ENCODE measurements at places on chromosomes 12 and 14.

DNA sequence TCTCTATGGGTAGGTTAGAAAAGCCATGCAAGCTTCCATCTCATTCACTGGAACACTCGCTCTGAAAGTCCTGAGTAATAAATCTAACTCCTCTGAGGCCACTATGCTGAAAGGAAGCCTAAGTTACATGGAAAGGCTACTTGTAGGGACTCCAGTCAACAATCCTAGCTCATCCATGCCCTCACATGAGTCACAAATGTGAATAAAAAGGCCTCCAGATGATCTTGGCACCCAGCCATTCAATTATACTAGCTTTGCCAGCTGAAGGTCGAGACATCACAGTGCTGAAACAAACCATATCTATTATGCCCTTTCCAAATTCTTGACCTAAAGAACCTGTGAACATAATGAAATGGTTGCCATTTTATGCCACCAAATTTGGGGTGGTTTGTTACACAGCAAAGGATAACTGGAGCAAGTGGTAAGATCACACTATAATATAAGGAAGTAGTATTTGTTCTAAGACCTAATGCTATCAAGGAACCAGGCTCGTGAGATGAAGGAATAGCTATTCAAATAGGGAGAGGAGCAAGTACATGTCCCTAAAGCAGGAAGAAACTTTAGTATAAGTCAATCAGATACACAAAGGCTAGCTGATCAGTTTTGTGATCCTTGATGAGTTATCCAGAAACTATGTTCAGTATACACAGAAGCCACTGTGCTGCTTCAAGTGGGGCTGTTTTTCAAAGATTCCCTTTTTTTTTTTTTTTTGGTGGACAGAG is 142.1 kb downstream of the MED13L start:
- DNase-seq: no peak

GRCh38 chr12:107091381-107091780 is 2.0 kb downstream of the CRY1 start:
- no peak for DNase-seq

DNA sequence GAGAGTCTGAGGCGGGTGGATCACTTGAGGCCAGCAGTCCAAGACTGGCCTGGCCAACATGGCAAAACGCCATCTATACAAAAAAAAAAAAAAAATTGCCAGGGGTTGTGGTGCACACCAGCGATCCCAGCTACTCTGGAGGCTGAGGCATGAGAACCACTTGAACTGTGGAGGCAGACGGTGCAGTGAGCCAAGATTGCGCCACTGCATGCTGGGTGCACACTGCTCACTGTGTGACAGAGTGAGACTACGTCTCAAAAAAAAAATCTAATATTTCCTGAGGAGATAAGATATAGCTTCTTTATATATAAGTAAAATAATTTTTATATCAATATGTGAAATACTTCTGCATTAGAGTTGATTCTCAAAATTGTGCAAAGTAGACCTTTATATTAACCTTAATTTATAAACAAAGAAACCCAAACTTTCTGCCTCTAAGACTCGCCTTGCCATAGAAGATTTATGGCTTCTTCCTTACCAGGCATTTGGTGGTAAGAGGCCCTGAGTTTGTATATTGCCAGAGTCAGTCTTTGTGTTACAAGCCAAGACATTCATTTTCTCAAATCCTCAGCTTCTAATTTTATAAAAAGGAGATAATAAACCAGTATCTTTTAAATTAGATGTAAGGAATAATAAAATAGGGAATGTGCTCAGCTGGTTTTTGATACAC is 1226.7 kb downstream of the FLRT2 start:
- no peak for DNase-seq

- no peak for DNase-seq
These were observed 40.9 kb downstream of the CDK17 start for GRCh38 chr12:96359328-96359727.

DNA sequence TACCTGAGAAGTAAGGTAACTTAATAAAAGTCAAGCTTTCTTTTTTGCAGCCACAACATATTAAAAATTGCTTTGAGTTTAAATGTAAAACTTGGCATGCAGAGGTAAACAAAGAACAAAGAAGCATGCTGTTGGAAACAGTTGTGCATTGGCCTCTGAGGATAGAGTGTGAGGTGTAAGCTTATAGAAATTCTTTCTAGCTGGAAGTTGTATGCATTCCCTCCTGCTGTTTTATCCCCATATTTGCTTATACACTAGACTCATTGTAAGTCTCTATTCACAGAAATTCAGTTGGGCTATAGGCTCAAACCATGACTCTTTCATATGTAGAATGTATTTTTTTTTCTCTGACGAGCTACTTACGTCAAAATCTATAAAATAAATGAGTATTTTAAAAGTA is 316.3 kb downstream of the SLC6A15 start:
- no peak for DNase-seq

GRCh38 chr14:88815980-88816379 is 8.5 kb upstream of the TTC8 start:
- DNase-seq: no peak

DNA sequence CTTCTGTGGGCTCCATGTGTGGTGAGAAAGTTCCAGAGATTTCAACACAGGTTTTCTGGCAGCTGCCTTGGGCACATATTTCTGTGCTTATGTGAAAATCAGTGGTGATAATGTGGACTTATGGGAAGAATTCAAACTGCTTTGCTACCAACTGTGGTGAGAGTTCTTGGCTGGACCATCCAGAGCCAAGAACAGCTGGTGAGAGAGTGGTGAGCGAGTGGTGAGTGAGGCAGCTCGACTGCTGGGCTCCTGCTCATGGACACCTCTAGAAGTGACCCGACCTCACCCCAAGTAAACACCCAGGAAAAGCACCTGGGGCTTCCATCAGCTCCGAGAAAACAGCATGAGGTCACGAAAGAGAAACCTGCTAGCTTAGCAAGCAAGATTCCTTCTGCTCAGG is 106.4 kb downstream of the PIWIL1 start:
- no peak for DNase-seq

DNA sequence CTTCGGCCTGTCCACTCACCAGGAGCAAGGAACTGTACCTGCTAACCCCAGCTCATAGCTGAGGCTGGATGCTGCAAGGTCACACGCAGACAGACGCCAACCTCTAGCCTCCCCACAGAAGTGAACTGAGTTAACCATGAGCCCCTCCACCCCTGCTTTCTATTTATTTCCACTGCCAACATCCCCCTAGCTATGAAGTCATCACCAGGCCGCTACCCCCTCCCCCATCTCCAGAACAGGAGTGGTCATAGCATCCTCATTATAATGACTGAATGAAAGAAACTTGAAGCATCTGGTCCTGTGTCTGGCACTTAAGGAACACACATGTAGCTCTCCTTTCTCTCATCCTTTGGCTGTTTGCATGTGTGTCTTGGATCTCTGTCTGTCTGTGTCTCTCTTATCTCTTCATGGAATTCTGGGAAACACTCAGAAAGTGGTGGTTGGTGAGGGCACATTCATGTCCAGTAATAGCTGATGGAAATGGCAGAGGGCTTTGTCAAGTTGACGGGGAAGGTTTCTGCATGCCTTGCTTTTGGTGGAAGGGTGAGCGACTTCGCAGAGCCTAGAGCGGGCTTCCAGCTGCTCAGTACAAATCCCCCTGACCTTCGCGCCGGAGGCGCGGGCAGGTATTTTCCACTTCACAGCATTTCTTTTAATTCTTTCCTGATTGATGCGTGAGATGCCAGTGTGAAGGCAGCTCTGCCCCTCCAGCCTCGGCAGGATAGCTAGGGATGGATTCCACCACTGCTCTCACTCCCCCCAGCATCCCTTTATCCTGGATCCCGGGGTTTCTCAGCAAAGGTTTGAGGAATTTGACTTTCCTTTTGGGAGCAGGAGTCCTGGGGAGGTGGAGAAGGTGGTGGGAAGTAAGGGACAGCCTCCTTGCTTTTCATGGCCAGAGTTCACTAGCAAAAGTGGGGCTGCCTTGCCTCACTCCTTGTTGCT is 198.2 kb downstream of the CHST11 start:
- no peak for DNase-seq

DNA sequence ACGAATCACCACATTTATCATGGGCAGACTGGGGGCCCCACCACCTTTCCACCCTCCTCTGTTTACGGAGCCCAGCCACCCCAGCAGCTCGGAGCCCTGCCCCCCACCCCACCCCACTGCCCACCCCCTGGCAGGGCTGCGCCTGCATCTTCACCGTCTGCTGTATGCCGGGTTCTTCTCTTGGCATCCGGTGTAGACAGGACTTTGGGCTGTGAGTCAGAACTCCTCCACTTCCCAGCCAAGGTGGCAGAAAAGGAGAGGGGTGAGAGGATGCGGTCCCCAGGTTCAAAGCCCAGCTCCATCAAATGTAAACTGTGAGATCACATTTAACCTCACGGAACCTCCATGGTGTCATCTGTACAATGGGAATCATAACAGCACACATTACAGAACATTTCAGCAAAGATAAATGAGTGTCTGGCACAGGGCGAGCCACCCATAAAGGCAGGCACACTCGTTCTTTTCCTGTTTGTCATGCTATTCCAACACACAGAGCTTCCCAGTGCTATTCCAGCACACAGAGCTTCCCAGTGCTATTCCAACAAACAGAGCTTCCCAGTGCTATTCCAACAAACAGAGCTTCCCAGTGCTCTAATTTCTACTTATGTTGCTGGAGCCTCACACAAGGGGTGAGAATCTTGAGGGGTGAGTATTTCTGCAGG is 292.7 kb upstream of the RTL1 start:
- DNase-seq: no peak

DNA sequence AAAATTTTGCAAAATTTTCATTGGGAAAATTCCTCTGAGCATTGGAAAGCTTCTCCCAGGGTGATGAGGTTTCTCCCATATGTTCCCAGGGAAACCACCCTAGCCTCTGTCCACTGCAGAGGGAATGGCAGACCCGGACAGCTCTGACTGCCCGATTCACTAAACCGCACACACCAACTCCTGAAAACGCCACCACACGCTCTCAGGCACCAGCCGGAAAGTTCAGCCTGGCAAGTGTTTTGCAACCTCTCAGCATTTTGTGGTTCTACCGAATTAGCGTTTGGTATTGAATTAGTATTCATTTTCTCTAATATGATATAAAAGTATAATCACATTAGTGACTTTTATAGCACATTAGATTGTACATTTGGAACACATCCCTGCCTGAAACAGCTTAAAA is 213.4 kb downstream of the PHETA1 start:
- no peak for DNase-seq

DNA sequence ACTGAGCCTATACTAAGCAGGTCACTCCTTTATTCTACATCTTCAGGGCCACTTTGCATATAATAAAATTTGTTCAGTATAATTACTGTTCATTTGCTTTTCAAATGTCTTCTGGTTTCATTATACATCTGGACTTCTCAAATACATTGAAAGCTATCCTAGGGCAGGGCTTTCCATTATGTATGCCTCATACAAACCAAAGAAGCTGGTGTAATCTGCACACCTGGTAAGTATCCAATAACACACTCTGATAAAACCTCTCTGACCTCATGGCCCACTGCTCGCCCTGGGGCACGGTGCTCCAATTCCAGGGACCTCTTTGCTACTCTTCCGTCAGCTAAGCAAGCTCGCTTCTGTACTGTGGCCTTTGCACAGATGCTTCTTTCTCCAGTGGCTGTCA is 21.9 kb upstream of the ISM2 start:
- no peak for DNase-seq

- no peak for DNase-seq
These were observed 17.3 kb upstream of the KLRB1 start for GRCh38 chr12:9625019-9625418.

- DNase-seq: no peak
These were observed 321.9 kb upstream of the RTL1 start for GRCh38 chr14:101225157-101226152.

DNA sequence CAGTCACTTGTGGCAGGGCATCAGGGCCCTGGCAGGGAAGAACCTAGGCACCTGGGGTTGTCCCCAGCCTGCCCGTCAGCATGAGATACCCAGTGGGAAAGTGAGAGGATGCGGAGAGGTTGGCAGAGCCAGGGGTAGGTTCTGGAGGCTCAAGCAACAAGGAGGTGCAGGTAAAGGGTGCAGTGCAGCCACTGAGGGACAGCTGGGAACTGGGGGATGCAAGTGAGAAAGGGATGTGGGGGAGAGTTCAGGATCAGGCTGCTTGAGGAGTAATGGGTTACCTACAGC is 18.7 kb downstream of the VASH1 start:
- DNase-seq: no peak

DNA sequence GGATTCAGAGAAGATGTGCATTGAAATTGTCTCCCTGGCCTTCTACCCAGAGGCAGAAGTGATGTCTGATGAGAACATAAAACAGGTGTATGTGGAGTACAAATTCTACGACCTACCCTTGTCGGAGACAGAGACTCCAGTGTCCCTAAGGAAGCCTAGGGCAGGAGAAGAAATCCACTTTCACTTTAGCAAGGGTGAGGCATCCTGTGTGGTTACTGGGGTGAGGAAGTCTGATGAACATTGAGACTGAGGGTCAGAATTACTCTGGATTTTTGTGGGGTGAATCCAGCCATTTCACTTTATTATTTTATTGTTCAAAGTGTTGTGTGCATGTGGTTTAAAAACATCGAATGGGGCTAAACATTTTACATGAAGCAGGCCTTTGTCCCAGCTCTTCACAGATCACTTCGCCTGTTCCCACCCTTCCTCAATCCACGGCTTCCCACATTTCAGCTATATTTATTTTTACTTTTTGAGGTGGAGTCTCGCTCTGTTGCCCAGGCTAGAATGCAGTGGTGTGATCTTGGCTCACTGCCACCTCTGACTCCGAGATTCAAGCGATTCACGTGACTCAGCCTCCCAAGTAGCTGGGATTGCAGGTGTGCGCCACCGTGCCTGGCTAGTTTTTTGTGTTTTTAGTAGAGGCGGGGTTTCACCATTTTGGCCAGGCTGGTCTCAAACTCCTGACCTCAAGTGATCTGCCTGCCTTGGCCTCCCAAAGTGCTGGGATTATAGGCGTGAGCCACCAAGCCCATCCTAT is 40.6 kb downstream of the SUPT16H start:
- DNase-seq: no peak

- DNase-seq: no peak
These were observed 82.3 kb upstream of the PTGDR start for GRCh38 chr14:52185178-52185577.

GRCh38 chr12:50621399-50622300 is 116.9 kb downstream of the DIP2B start:
- no peak for DNase-seq

- DNase-seq: no peak
These were observed 201.2 kb downstream of the CHST11 start for GRCh38 chr12:104657726-104658484.

DNA sequence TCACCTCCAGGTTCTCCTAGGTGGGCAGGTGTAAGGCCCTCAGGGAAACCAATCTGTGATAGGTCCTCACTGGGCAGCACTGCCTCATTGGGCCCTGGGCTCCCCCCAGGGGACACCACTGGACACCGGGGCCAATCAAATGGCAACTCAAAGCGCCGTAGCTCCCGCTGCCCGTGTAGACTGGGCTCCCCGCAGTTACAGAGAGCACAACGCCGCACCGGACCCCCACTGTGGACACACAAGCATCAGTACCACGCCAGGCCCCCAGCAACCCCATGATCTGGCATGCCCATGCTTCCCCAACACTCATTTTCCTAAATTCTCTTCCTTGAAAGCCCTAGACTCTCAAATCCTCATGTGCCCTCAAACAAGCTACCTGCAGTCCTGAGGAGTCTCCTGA is 6.1 kb downstream of the KMT2D start:
- no peak for DNase-seq

- DNase-seq: no peak
These were observed 7.0 kb upstream of the FICD start for GRCh38 chr12:108507971-108508642.

- DNase-seq: no peak
These were observed 67.6 kb upstream of the CDKN3 start for GRCh38 chr14:54329082-54329695.

All from GM12892 (cell line).